ENCODE measurements at places on chromosomes 16 and 17. TPM values are rescaled to one million over a fixed set of nuclear protein-coding genes. Genes with fewer than 3 reads are reported as not detected.

DNA sequence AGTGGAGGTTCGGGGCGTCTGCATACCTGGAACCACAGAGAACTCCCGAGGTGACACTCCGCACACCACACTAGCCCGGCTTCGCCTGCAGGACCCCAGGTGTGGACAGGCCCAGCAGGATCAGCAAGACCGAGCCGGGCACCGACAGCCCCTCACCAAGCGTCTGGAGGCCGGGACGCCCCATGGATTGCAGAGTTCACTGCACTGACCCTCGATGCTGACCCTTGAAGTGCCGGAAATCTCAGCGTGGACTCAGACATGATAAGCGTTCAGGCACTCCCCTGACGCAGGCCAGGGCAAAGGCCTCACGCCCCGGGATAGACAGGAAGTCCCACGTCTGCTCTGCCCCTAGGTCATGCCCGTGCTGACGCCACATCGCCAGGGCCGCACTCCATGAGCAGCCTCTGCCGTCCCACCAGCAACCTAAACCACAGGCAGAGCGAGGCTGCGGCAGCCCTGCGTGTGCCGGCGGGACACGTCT, 26.0 kb downstream of the ACSF3 start:
- DNase-seq: no peak
- H3K4me1 ChIP-seq: peaks cover 32% of the 10 kb centered on the region
- H3K36me3 ChIP-seq: peaks cover 5% of the 10 kb centered on the region
- H3K27me3 ChIP-seq: no peaks in the 10 kb centered on the region
- no peak overlapping the region for H3K4me3 ChIP-seq

GRCh38 chr17:2737693-2738092, 11.8 kb downstream of the CCDC92B start:
- H3K4me3 ChIP-seq: no peak overlapping the region
- no peak overlapping the region for H3K27ac ChIP-seq
- no peaks in the 10 kb centered on the region for H3K36me3 ChIP-seq
- no peak for DNase-seq
- H3K27me3 ChIP-seq: peaks cover 18% of the 10 kb centered on the region
- no peaks in the 10 kb centered on the region for H3K4me1 ChIP-seq

DNA sequence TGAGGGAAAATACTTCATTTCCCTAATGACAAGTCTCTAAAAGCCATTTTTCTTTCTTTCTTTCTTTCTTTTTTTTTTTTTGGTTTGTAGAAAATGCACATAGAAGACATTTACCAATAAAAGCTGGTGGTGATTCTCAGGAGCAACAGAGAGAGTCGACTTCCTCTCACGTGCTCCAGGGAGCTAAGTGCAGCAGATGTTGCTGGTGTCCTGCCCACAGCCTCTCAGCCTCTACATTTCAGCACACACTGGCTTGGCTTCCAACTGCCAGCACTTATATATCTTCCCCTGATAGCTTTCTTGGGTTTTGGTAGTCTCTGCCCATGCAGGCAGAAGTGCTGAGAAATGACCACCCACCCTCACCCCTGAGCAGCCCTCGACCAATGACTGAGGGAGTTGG, 58.4 kb upstream of the MARCHF10 start:
- peaks cover 3% of the 10 kb centered on the region for H3K36me3 ChIP-seq
- no peak for DNase-seq
- peaks cover 41% of the 10 kb centered on the region for H3K27me3 ChIP-seq
- H3K27ac ChIP-seq: no peak overlapping the region
- H3K4me3 ChIP-seq: no peak overlapping the region
- H3K4me1 ChIP-seq: no peaks in the 10 kb centered on the region

GRCh38 chr16:57609541-57610401, 18.7 kb upstream of the ADGRG1 start:
- peak overlapping the region; percentile 78 for H3K4me3 ChIP-seq
- no peaks in the 10 kb centered on the region for H3K27me3 ChIP-seq
- peaks cover 19% of the 10 kb centered on the region for H3K4me1 ChIP-seq
- H3K27ac ChIP-seq: peak overlapping the region; percentile 32
- DNase-seq: no peak

GRCh38 chr17:17900615-17901520, 64.1 kb upstream of the SREBF1 start:
- H3K4me1 ChIP-seq: peaks cover 7% of the 10 kb centered on the region
- peak overlapping the region; percentile 43 for H3K27ac ChIP-seq
- no peak overlapping the region for H3K4me3 ChIP-seq
- peaks cover 4% of the 10 kb centered on the region for H3K36me3 ChIP-seq

ADAT1 gene
- total RNA-seq: 57.9 TPM

DNA sequence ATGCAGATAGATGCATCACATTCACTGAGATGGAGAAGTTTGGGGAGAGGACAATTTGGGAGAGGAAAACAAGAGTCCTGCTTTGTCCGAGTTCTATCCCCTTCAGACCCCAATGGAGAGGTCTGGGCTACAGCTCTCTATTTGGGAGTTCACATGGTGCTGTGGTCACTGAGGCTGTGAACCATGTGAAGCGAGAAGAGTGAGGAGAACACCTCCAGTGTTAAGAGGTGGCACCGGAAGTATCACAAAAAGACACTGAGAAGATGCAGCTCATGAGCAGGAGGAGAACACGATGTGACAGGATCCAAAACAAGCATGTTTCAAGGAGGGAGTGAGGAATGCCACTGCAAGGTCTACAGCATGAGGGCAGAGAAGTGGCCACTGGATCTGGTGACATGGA, 39.7 kb downstream of the PIK3R5 start:
- H3K36me3 ChIP-seq: peaks cover 4% of the 10 kb centered on the region
- DNase-seq: no peak
- H3K4me1 ChIP-seq: peaks cover 13% of the 10 kb centered on the region
- no peaks in the 10 kb centered on the region for H3K27me3 ChIP-seq
- H3K4me3 ChIP-seq: no peak overlapping the region
- H3K27ac ChIP-seq: no peak overlapping the region

KRT28 gene
- not detected for total RNA-seq

SLC6A4 gene
- total RNA-seq: 0.10 TPM

DNA sequence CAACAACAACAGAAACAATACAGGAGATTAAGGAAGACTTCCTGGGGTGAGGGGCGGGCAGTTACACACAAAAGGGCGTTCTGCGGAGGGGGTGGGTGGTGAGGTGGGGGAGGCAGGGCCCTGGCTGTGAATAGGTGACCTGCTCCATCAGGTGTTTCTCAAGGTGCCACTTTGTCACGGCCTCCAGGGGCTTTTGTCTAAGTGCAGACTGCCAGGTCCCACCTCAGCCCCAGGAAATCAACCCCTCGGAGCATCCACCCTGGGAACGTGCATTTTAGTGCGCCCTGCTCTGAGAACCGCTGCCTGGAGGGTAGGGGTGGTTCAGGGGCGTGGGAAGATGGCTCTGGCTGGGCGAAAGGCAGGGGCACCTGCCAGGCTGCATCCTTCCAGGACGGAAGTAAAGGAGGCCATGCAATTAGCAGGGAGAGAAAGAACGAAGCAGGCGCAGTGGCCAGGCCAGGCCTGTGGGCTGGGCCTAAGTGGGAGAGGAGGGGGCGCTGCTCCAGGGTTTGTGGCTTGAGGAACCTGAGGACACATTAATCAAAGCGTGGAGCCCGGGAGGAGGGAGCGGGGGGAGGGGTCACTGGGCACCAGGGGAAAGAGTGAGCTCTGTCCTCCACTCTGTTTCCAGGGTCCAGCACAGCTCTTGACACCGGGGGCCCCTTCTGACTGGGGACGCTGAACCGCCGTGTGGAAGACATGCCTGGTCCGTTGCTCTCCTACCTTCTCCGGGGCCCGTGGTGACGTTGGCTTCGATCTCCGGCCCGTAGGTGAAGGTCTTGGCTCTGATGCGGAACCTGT, 49.4 kb upstream of the CDC42EP4 start:
- peaks cover 10% of the 10 kb centered on the region for H3K27me3 ChIP-seq
- no peak overlapping the region for H3K27ac ChIP-seq
- DNase-seq: no peak
- no peaks in the 10 kb centered on the region for H3K4me1 ChIP-seq
- H3K4me3 ChIP-seq: no peak overlapping the region
- H3K36me3 ChIP-seq: no peaks in the 10 kb centered on the region

GRCh38 chr17:17729620-17730249, 48.5 kb downstream of the RAI1 start:
- H3K27me3 ChIP-seq: no peaks in the 10 kb centered on the region
- DNase-seq: peak; percentile 32
- H3K4me1 ChIP-seq: peaks cover 7% of the 10 kb centered on the region
- no peak overlapping the region for H3K27ac ChIP-seq
- no peaks in the 10 kb centered on the region for H3K36me3 ChIP-seq

CES1 gene
- total RNA-seq: 0.42 TPM

DNA sequence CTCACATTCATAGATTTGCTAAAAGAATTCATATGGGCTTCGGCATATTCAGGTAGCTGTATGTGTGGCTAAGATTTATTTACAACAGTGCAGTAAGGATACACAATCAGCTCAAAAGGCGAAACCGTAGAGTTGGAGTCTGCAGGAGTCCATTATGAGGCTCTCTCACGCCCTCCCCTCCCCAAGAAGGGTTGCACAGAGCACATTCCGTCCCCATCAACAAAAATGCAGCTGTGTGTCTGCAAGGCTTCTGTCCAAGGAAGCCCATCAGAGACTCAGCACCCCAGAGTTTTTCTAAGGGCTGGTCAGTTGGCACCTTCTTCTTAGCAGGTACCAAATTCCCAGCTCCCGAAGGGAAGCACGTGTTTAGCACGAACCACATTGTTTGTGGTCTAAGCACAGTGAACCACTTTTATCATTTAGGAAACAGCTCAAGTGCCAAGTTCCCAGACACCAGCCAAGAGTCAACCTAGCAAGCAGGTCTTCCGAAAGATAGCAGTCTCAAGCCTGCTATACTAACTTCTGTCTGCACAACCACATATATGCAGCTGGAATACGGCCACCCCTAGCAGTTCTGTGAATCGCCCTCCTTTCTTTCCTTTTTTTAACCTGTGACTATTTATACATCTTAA, 28.5 kb upstream of the MEAK7 start:
- H3K27ac ChIP-seq: peak overlapping the region; percentile 60
- H3K36me3 ChIP-seq: peaks cover 3% of the 10 kb centered on the region
- H3K4me1 ChIP-seq: peaks cover 11% of the 10 kb centered on the region

GRCh38 chr16:66296591-66296990, 69.9 kb upstream of the CDH5 start:
- DNase-seq: no peak
- no peak overlapping the region for H3K4me3 ChIP-seq
- peaks cover 29% of the 10 kb centered on the region for H3K27me3 ChIP-seq
- peaks cover 3% of the 10 kb centered on the region for H3K4me1 ChIP-seq
- H3K27ac ChIP-seq: no peak overlapping the region
- H3K36me3 ChIP-seq: peaks cover 9% of the 10 kb centered on the region

EVPLL gene
- total RNA-seq: not detected

- no peak for DNase-seq
- H3K4me3 ChIP-seq: no peak overlapping the region
- peaks cover 4% of the 10 kb centered on the region for H3K4me1 ChIP-seq
Measured at GRCh38 chr17:79654960-79655382, 44.1 kb upstream of the RBFOX3 start.

DNA sequence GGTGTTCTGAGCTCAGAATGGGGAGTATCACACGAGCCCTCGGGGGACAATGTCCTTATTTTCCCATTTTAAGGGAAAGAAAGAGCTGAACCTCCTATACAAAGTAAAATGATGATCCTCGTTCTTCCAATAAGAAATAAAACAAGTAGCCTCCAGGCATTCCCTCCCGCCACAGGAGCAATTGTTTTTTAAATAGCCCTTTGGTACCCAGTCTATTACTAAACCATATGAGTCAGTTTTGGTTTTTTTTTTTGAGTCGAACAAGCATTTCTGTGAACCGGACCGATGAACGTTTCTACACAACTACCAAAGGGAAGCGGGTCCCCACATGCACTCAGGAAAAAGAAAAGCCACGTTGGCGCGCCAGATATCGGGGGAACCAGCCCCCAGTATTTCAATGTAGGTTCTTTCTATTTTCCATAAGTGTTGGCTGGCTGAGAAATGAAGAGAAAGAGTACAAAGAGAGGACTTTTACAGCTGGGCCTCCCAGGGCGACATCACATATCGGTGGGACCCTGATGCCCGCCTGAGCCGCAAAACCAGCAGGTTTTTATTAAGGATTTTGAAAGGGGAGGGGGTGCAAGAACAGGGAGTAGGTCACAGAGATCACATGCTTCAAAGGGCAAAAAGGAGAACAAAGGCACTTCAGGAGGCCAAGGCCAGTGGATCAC, 3.8 kb upstream of the DCXR start:
- H3K36me3 ChIP-seq: no peaks in the 10 kb centered on the region
- DNase-seq: no peak
- H3K27me3 ChIP-seq: no peaks in the 10 kb centered on the region
- H3K27ac ChIP-seq: no peak overlapping the region
- H3K4me1 ChIP-seq: peaks cover 9% of the 10 kb centered on the region
- no peak overlapping the region for H3K4me3 ChIP-seq

SLFN14 gene
- total RNA-seq: not detected

GRCh38 chr17:61642768-61643167, 51.7 kb upstream of the NACA2 start:
- peaks cover 53% of the 10 kb centered on the region for H3K27me3 ChIP-seq
- peaks cover 5% of the 10 kb centered on the region for H3K36me3 ChIP-seq
- DNase-seq: no peak
- H3K4me1 ChIP-seq: peaks cover 3% of the 10 kb centered on the region
- no peak overlapping the region for H3K4me3 ChIP-seq

PARD6A gene
- total RNA-seq: 6.3 TPM
